ENCODE measurements at places on chromosomes 1 and 21.

DNA sequence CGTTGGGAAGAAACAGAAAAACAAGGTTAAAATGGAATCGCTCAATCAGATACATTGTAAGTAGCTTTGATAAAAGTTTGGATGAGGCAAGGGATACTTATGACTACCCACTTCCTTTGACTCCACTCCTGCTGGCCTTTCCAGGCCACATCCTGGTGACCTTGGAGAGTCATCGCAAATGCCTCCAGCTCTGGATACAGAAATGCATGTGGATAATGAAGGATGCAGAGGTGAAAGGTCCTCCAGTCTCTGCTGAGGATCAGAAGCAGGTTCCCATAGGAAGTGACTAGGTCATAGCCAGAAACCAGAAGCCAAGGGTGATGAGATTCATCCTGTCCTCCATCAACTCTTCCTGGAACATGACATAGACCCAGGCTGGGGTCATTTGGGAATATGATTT, 6.2 kb upstream of the CAMK1G start:
- DNase-seq = no peak

GRCh38 chr1:80457409-80457808, 1343.3 kb upstream of the ADGRL2 start:
- peak; percentile 2 for DNase-seq

GRCh38 chr1:116972674-116973030, 28.9 kb upstream of the CD101 start:
- no peak for DNase-seq

DNA sequence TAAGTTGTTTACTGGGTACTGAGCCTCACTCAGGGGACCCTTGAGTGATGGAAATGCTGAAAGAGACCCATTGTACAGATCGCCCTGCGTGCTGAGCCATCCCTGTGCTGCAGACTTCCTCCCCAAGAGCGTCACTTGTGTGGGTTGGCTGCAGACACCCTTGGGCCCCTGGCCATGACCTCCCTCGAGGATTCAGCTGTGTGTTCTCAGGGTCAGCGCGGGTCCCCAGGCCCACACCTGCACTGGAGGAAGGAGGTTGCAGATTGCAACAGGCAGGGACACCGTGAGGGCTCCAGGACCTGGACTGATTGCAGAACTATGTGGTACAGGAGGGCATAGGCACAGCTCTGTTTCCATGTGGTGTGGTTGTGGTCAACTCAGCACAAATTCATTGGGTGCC, 4.4 kb downstream of the SNAP47 start:
- DNase-seq = no peak

DNA sequence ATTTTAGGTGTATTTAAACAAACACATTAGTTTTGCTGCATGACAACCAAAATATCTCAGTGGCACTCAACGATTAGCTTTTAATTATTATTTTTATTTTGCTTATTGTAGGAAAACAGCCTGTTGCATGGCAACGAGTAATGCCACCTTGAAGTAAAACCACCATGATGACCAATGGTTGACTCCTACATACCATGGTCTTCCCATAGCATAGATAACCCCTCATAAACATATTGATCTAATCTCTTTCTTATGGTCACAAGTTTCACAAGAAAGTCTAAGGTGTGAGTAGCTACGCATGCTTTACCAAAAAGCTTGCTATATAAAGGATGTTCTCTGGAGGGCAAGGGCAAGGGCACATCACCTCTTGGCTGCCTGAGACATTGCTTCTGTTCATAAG, 61.5 kb upstream of the PTBP2 start:
- no peak for DNase-seq

- DNase-seq = no peak
Observed at GRCh38 chr1:119308806-119309205, 59.8 kb upstream of the HAO2 start.

DNA sequence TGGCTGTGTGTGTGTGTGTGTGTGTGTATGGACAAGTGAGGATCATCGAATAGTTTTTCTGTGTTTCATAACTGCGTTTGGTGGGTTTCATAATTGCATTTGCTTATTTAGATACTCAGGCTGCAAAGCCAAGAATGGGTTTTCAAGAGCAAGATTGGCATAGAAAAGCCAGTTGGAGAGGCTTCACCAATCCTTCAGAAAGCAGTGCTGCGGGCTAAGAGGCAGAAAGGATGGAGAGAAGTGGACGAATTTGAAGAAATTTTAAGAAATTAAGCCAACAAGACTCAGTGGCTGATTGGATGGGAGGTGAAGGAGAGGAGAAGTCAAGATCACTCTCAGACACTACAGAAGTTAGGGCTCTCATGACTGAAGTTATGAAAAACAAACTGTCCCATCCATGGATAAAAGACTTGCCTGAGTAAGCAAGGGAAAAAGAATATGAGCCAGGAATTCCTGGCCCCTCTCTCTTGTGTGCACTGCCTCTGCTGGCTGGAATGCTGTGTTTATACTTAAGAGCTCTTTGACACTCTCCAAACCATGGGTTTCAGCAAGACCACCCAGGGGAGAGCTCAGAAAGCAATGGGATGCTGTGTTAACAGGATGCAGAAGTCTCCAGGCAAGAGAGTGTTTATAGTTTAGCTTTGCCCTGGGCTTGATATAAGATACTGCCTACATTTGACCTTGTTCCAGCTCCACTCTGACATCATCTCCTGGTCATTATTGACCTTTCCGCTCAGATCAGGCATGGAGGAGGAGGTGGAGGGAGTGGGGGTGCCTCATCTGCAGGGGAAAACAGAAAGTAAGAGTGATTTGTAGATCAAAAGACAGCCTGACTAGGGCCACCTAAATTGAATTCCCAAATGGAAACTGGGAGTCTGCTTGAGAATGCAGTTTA, 232.0 kb upstream of the PLXNA2 start:
- no peak for DNase-seq

GRCh38 chr1:233304489-233305102, 9.1 kb upstream of the PCNX2 start:
- DNase-seq = peak; percentile 23

GRCh38 chr1:161440312-161440894, 64.9 kb upstream of the FCGR2A start:
- peak; percentile 68 for DNase-seq

DNA sequence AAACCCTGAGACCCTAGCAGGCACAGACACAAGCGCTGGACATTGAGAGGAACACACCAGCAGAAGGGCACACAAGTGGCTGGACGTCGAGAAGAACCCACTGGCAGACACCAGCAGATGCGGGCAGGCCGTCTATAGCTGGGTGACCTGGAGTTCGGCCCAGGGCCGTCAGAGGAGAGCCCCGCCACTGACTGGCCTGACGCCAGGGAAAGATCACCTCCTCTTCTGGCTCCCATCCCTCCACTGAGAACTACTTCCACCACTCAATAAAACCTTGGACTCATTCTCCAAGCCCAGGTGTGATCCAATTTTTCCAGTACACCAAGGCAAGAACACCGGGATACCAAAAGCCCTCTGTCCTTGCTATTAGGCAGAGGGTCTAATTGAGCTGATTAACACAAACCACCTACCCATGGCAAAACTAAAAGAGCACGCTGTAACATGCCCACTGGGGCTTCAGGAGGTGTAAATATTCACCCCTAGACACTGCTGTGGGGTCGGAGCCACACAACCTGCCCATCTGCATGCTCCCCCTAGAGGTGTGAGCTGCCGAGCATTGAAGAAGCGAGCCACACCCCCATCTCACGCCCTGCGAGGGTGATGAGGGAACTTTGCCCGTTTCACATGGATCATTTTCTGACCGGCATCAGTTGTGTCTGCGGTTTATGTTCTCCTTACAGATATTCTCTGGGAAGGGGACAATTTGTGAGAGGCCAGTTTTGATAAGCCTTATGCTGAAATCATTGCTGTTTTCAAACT, 104.8 kb downstream of the HLX start:
- DNase-seq = no peak

GRCh38 chr1:75010547-75010946, 123.6 kb upstream of the LHX8 start:
- no peak for DNase-seq

DNA sequence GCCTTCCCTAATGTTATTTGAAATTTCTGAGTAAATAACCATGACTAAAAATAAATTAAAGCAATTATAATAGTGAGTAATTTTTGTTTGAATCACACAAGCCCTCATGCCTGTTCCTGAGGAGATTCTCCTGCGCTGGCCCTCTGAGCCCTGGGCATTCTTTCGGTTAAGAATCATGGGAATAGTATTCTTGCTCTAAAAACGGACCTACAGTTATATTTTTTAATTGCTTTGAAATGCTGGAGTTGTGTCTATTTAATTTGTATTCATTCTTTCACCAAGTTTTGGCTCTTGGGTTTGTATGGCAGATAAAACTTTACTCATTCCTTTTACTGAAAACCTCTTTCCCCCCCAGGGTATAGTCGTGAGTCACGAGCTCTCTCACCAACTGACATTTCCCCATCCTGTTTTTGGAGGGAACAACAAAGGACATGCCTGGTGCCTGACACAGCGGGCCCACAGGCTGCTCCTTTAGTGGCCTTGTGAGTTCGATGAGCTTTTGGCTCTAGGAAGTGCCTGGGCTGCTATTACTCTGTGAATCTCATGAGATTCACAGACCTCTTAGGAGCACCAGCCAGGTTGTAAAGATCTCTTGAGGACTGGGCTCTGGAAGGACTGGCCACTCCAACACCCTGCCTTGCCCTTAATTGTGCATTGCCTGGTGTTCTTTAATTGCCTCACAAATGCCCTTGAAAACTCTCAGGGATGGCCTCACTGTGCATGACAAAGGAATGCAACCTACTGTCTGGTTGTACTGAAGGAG, 58.6 kb downstream of the DDR2 start:
- DNase-seq = peak; percentile 90

GRCh38 chr1:44505210-44505993, 100.3 kb downstream of the RNF220 start:
- DNase-seq = no peak

DNA sequence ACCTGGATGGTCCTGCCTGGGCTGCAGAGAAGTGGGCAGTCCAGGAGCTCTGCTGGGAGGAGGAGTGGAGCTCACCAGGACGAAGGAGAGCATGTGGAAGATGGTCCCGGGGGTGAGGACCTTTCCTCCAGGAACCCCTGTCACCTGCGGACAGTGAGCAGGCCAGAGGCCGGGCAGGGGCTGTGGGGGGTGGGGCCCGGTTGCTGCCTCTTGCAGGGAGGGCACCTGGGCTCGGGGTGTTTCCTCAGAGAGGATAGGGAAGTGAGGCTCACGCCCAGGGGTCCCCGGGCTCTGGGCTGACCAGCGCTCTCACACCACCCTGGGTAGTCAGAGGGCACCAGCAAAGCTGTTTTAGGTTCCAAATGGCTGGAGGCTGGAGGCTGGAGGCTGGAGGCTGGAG, 22.7 kb upstream of the PEX10 start:
- DNase-seq = no peak

- DNase-seq = no peak
Observed at GRCh38 chr21:28334407-28334806, 658.3 kb downstream of the LTN1 start.

DNA sequence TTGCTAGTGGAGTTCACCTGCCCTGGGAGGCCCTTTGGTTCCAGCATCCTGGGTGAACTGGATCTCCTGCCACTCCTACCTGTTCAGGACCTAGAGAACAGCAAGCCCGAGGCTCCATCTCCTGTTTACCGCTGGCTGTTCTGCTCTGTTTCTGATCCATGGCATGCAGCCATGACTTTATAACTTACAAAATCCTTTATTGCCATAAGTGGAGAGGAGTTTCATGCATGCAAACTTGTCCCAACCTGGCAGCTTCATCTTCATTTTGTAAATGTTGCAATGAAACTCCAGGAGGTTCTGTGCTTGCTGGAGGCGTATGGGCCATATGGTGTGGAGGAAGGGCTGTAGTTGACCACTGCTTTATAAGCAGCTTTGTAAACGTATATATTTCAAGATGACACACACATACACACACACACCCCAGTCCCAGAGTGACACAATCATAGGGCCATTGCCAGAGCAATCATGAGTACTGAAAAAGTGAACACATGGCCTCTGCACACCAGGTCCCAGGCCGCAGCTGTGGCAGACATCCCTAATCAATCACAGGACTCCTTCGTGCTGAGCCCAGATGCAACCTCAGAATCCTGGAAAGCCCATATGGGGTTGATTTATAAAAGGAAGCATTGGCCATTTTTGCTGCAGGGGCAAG, 69.0 kb downstream of the UBIAD1 start:
- no peak for DNase-seq

- DNase-seq = peak; percentile 90
Observed at GRCh38 chr1:170929835-170930554, 5.3 kb upstream of the MROH9 start.

DNA sequence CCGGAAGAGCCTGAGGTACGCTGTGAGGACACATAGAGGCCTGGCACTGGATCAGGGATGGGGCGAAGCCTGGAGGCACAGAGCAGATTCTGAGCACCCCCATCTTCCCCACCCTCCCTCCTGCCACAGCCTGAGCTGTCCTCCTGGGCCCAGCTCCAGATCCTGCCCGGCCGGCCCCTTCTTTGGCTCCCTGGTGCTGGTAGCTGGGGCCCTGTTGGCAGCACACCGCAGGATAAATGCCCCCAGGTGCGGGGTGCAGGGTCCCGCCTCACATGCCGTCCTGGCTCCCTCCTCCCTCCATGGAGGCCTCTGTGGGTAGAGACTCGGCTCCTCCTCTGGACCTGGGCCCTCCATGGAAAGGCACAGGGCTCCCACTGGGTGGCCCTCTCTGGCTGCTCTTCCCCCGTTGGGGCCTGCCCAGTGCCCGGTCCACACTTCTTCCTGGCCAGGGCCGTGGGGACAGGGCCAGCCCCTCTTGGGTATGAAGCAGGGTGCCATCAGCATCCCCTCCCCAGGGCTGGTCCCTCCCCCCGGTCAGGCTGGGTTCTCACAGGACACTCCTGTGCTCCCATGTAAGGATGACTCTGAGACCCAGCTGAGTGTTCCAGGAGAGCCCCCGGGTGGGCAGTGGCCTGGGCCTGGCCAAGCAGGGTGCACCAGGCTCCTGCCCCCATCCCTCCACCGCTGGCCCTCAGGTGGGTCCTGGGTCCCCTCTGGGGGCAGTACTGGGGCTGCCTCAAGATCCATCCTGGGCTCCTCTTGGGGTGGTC, 1.1 kb upstream of the OBSCN start:
- no peak for DNase-seq

DNA sequence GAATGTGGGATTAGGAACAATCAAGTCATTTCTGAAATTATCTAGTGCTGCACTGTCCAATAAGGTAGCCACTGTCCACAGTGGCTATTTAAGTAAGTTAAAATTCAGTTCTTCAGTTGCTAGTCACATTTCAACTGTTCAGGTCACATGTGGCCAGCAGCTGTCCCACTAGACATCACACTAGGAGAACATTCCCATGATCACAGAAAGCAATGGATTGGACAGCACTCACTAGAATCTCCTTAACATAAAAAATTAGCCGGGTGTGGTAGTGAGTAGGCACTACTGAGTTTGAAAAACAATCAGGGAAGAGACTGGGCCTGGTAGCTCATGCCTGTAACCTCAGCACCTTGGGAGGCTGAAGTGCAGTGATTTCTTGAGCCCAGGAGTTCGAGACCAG, 33.6 kb downstream of the NUP133 start:
- DNase-seq = no peak

- no peak for DNase-seq
Observed at GRCh38 chr1:187619175-187619574, 790.4 kb downstream of the PLA2G4A start.

GRCh38 chr1:27527223-27527889, 37.4 kb upstream of the WASF2 start:
- no peak for DNase-seq

GRCh38 chr1:5164158-5164557, 509.7 kb downstream of the AJAP1 start:
- no peak for DNase-seq
